ENCODE measurements at places on chromosomes 6 and 20.

GRCh38 chr20:25313593-25313992 lies 65.7 kb downstream of the PYGB start:
- no peak for DNase-seq

DNA sequence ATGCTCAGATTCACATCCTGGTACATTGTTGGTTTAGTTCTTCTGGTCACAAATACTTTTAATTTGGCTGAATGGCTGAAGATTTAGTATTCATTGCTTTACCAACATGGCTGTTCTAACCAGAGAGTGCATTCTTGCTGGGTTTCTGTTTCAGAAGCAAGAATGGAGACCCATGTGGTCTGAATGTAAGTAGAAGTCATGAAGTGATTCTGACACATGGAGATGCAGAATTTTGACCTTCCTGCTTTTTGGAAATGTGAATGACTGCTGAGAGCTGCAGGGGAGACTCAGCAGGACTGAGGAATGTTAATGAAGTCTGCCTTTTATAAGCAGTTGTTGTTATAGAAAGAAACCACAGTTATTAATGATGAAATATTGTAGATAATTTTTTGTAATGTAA lies 576.1 kb upstream of the MARCKS start:
- DNase-seq: no peak

- no peak for DNase-seq
Measured at GRCh38 chr6:107796156-107796555, 28.0 kb downstream of the SCML4 start.

DNA sequence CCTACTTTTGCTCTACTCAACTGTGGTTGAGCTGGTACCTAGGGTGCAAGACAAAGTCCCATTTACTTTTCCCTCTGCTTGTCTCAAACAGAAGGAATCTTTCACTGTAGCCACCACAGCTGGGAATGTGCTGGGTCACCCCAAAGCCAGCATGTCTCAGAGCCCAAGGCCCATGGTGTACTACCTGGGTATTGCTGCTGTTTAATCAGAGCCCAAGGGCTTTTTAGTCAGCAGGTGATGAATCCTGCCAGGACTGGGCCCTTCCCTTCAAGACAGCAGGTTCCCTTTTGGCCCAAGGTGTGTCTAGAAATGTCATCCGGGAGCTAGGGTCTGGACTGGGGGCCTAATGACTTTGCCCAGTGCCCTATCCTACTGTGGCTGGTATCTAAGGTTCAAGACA lies 249.8 kb downstream of the HDGFL1 start:
- DNase-seq: no peak

- peak; percentile 17 for DNase-seq
Measured at GRCh38 chr6:137341681-137342195, 122.6 kb upstream of the IFNGR1 start.

DNA sequence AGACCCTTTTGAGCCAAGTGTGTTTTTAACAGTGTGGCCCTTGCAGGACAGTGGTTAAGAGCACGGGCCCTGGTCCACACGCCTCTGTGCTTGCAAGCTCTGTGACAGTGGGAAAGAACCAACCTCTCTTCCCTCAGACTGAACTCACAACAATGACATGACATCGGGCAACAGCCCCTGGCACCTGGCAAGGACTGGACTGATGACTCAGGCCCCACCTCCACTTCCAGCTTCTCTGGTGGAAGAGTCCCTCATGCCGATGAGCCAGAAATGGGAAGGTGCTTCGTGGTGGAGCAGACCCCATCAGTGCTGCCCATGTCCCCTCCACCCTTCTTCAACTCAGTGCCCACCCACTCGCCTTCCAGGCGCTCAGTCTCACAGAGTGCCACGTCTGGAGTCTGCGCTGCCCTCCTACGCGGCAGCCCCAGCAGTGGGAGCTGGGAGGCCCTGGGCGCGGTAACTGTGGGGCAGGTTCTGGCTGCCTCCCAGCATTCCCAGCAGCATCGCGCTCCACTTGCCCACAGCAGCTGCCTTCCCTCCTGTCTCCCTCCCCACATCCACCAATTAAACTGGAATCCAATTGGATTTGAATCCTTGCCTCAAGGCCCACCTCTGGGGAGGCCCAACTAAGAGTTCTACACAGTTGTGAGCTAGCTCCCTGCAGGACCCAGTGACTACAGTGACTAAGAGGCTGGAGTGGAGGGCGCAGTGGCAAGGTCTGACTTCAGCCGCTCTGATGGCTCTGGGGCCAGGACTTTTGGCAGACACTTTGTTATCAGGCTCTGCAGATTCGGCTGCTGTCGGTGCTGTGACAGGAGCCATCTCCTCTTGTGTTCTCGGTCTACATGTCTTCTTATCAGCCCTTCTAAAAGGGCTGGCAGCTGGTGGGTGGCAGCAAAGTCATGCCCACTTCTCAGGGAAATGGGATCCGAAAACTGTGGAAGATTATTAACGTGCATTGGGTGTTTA lies 156.8 kb upstream of the MLN start:
- DNase-seq: no peak

DNA sequence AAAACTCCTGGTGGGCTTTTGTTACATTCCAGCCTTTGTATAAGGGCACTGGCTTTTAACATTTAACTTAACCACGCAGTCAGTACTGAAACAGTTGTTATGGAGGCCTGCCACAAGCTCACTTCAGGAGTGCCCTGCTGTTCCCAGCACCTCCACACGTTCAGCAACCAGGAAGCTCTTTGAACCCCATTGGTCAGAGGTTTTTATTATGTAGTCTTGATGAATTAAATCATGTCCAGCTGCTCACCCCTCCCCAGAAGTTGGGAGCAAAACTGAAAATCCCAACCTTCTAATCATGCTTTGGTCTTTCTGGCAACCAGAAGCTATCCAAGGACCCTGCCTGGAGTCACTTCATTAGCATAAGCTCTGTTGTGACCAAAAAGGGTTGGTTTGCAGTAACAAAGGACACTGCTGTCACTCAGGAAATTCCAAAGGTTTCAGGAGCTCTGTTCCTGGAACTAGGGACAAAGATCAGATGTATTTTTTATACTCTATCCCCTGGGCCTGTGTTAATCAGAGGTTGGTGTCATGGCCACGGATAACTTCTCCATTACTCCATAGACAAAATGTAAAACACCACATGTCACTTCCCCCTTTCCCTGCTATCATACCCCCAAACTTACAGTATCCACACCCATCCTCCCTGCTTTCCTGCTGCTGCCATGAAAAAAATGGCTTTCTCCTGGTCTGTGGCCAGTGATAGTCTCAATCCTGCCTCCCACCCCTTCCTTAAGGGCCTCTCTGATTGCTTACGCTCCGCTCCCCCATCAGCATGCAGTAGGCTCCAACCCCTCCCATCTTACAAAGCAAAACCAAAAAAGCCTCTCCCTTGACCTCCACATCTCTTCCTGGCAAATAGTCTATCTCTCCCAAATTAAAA lies 3.1 kb downstream of the ARMC12 start:
- no peak for DNase-seq

DNA sequence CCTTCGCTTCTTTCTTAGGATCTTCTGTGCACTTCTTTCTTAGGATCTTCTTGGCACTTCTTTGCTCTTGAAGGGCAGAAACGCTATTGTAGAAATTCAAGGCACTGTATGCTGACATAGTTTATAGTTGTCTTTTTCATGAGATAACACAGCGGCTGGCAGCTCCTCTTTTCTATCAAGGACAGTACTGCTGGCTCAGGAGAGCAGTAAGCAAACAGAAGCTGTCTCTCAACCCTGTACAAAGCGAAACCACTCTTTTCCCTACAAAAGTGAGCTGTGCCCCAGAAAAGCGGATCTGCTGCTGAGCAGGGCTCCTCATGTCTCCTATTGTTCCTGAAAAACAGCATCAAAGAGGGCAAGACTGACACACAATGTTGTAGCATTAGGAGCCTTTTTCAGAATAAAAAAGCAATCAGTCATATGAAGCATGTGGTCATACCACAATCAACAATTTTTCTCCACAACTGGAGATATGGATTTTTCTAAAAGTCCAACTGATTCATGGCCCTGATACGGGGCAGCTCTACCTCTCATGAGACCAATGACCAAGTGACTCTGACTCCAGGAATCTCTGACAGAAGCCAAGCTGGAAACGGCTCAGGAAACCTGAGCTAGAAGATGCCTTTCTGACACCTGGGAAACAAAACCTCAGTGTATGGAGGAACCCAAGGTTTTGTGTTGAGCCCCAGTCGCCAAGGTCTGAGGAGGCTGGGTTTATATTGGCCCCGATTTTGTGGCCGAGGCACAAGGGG lies 255.9 kb downstream of the ESR1 start:
- DNase-seq: no peak

DNA sequence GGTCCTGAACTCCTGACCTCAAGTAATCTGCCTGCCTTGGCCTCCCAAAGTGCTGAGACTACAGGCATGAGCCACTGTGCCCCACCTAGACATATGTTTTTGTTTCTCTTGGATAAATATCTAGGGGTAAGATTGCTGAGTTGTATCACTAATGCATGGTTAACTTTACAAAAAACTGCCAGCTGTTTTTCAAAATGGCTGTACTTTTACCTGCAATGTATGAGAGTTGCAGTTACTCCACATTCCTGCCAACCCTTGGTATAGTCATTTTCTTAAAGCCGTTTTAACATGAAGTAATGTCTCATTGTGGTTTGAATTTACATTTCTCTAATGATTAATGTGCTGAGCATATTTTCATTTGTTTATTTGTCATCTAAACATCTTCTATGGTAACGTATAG lies 289.7 kb downstream of the UTRN start:
- DNase-seq: no peak

DNA sequence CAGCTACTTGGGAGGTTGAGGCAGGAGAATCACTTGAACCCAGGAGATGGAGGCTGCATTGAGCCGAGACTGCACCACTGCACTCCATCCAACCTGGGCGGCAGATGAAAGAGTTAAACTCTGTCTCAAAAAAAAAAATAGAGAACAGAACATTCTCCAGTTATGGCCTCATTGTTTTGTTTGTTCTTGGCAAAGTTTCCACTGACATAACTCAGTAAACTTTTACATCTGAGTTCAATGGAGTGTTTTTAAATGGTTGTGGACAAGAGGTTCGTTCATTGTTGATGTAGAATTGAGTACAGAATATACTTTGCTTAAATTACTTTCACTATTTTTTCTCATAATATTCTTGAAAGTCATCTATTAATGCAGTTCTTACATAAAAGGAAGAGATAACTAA lies 42.2 kb upstream of the IFNGR1 start:
- no peak for DNase-seq

DNA sequence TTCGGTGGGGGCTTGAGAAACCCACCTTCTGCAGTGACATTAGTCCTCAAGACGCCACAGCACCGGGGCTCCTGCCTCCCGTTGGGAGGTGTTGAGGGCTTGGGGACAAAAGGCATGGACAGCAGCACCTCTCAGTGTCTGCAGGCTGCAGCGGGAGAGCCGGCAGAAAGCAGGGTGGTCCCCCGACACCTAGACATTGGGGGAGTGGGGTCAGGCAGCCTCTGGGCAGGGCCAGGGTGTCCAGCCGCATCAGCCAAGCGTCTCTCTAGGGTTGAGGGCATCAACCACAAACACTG lies 264.7 kb downstream of the TAF4 start:
- DNase-seq: no peak

GRCh38 chr20:50783390-50783789 lies 11.5 kb upstream of the BCAS4 start:
- DNase-seq: no peak

DNA sequence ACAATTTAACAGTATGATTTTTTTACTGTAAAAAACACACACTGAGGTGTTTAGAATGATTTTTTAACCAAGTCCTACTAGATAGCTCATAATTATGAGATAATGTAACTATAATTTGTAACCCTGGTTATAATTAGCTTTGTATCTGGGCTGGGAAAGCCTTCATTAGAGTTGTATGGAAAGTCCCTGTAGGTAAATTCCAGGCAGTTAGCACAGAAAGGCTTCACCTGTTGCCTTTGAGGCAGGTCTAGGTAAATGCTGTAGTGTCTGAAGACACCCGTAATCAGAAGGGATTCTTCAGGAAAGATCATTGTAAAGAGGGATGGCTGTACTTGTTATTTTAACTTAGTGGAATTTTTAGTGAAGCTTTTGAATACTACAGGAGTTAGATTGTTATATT lies 1.9 kb downstream of the TMEM200A start:
- no peak for DNase-seq
